ENCODE measurements at places on chromosomes 11 and 22.

- peak; percentile 24 for DNase-seq
Measured at GRCh38 chr11:47007579-47007978, 71.0 kb downstream of the CSTPP1 start.

- no peak for DNase-seq
Measured at GRCh38 chr11:118281284-118281683, 17.2 kb upstream of the MPZL2 start.

DNA sequence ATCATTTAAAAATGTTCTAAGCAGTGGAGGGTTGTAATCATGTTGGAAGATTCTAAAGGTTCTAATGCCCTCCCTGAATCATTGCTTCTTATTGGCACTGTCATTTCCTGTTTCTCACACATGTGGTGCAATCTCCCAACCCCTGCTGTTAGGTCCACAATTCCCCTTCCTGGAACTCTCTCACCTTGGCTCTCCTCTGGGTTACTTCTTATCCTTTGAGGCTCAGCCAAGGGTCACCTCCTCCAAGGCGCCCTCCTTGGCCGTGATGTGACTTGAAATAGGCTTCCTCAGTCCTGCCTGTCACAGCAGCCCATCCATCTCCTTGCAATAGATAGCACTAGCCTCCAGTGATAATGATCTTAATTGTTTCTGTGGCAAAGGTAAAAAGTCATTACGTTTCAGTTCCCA is 149.8 kb downstream of the TTC17 start:
- DNase-seq: no peak

DNA sequence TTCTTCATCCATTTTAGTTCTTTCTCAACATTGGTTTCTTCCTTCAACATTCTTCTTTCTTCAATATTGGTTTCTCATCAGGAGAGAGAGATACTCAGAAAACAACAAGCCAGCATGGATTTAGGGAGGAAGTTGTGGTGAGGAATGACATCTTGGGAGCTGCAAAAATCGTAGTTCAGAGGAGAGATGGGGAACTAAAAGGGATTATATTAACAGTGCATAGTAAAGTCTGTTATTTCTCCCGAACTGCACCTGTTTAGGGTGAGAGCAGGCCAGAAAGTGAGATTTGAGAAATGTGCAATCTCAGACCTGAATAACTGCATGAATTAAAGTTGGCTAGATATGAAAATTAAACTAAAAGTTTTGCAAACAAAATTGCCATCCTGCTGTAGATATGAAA is 94.5 kb downstream of the CASP12 start:
- no peak for DNase-seq

- DNase-seq: no peak
Measured at GRCh38 chr11:115787302-115787701, 283.1 kb upstream of the CADM1 start.

DNA sequence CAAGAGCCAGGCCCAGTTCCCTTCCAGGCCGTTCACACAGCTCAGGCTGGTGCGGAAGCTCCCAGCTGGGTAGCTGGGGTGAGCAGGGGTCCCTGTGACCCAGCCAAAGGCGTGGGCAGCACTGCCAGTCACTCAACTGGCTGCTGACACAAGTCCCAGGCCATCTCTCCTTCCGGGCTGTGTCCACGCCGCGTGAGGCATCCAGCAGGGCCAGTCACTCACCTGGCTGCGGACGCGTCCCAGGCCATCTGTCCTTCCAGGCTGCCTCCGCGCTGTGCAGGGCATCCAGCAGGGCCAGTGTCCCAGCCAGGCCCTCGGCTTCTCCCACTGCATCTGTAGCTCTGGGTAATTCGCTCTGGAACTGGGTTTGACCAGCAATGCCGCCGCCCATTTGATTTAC is 184.2 kb downstream of the BRD1 start:
- DNase-seq: no peak

DNA sequence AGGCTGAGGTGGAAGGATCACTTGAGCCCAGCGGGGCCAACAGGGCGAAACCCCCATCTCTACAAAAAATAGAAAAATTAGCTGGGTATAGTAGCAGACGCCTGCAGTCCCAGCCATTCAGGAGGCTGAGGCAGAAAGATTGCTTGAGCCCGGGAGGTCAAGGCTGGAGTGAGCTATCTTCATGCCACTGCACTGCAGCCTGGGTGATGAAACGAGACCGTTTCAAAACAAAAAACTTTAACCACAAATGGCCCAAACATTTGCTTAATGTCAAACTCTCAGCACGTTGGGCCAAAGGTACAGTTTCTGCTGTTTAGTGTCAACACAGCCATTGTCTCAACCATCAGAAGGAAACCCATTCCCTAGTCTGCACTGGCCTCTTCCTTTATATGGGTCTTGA is 69.2 kb upstream of the TTC12 start:
- DNase-seq: no peak

GRCh38 chr11:3877364-3878257 is 22.1 kb downstream of the STIM1 start:
- DNase-seq: no peak

DNA sequence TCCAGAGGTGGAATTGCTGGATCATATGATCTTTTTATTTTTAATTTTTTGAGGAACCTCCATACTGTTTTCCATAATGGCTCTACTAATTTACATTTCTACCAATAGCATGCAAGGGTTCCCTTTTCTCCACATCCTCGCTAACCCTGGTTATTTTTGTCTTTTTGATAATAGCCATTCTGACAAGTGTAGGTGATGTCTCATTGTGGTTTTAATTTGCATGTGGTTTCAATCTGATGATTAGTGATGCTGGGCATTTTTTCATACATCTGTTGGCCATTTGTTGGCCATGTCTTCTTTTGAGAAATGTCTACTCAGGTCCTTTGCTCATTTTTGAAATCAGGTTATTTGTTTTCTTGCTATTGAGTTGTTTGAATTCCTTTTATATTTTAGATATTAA is 15.4 kb upstream of the OR4D5 start:
- DNase-seq: no peak

- no peak for DNase-seq
Measured at GRCh38 chr11:82883853-82884252, 16.4 kb downstream of the PRCP start.

DNA sequence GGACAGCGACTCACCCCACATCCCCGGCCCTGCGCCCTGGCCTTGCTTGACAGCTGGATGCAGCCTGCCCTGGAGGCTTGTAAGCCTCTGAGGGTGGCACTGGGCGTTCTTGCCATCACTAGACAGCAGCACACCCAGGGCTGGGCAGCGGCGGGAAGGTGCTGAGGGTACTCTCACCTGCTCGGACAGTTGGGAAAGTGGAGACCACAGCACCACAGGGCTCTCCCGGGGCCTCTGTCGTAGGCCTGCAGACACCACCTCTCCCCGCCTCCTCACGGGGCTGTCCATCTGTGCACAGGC is 18.8 kb upstream of the BRSK2 start:
- DNase-seq: no peak

DNA sequence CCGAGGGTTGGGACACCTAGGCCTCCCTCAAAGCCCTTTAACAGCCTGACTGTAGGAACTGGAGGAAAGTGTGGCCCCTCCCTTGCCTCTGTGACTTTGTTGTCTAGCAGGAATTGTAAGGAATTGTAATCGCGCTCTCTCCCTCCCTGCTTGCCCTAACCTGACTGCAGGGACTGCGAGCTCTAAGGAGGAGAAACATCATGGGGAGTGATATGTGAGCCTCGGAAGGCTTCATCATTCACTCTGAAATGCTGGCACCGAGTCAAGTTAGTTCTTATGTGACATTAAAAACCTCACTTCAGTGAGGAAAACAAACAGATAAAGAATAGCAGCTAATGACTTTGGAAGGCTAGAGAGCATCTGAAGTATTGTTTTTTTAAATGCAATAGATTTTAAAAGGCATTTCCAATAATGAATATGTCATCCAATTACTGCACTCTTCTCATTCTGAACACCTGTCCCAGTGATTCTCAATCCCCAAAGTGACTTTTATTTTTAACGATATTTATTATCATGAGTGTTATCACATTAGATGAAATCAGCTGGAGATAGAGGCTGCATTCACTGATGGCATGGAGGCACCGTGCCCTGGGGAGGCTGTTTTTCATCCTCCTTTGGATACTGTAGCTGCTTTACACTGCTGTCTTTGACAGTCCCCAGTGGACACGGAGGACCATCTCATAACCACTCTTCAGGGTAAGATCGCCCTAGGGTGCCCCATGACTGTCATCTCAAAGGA is 58.5 kb upstream of the NTM start:
- DNase-seq: no peak

GRCh38 chr22:41564563-41564962 is 3.8 kb downstream of the CSDC2 start:
- no peak for DNase-seq

- DNase-seq: no peak
Measured at GRCh38 chr11:32012049-32012448, 78.8 kb upstream of the RCN1 start.

DNA sequence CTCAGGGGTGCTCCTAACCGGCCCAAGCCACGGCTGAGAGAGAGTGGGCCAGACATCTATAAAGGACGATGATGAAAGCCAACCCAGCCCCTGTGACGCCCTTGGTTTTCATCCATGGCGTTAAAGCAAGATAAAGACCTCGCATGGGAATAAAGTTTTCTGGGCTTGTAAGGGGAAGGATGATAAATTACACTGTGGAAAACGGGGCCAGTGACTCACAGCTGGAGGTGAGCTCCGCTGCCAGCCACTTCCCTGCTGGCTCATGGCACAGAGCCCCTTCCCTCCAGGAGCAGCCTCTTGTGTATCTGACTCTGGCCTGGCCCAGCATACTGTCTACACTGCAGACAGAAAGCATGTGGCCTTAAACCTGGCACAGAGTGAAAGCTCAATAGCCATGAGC is 503.2 kb upstream of the B3GAT1 start:
- DNase-seq: no peak

DNA sequence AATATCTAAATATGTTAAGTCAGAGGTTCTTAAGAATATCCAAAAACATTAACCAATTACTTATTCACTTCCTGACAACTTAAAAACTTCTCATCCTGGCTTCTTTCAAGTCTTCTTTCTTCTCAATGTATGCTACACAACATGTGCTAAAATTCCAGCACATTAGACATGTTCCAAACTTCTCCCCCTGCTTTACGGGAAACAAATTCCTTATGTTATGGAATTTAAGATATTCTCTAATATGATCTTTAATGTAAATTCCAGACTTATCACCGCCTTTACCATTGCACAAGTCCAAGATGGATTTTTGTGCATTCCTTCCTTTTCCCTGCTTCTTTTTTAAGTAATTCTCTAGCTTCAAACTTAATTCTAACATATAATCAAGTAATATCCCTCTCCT is 964.5 kb upstream of the CHORDC1 start:
- no peak for DNase-seq

- no peak for DNase-seq
Measured at GRCh38 chr11:81869351-81870065, 864.2 kb downstream of the FAM181B start.

GRCh38 chr22:37199760-37200108 is 11.7 kb upstream of the C1QTNF6 start:
- no peak for DNase-seq

- no peak for DNase-seq
Measured at GRCh38 chr11:128521682-128522054, 65.7 kb downstream of the ETS1 start.

DNA sequence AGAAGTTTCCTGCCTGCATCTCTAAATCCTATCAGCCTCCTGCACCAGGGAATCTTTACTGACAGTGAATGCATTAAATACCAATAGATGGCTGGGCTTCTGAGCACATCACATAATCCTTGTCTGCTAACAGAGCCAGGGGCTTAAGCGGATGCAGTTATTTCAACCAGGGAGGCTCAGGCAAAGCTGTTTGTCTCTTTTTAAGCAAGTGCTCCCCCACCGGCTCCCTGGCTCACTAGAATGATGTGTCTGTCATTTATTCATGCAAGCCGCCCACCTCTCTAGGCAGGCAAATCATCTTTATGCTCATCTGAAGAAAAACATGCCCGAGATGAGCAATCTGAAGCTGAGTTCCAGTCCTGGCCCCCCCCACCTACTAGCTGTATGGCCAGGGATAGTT is 182.3 kb downstream of the TENM4 start:
- no peak for DNase-seq

- no peak for DNase-seq
Measured at GRCh38 chr22:37000676-37001534, 18.3 kb downstream of the TST start.

- DNase-seq: no peak
Measured at GRCh38 chr11:115550291-115551059, 46.3 kb upstream of the CADM1 start.

DNA sequence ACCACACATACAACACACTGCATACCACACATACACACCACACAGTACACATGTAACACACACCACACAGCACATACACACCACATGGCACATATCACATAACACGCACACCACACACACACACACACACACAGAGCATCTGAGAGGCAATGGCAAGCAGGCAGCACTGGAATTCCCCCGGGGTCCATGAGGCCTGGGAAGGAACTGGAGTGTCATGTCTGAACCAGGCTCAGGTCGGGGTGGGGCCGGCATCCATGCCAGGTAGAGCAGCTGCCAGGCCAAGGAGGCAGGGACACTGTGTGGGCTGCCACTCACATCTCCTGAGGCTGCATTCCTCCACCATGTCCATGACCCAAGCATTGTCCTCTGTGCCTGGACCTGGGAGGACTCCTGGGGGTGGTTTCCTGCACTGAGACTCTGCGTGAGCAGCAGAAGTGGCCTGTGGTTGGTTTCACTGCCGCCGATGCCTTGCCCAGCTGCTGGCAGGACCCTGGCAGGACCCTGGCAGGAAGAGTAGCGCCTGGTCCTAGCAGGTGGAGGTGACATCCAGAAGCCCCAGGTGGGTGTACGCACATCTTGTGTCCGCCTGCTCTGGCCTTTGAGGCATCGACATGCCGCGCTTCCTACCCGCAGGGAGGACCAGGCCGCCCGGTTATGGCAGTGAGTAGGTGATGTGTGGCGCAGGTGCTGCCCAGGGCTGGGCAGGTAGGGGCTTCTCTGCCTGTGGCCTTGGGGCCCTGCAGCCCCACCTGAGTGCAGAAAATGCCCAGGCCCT is 1280.4 kb downstream of the TBC1D22A start:
- DNase-seq: no peak

- DNase-seq: no peak
Measured at GRCh38 chr11:60952742-60953170, 780 bp upstream of the SLC15A3 start.

GRCh38 chr22:35754761-35755160 is 37.1 kb downstream of the APOL5 start:
- no peak for DNase-seq

DNA sequence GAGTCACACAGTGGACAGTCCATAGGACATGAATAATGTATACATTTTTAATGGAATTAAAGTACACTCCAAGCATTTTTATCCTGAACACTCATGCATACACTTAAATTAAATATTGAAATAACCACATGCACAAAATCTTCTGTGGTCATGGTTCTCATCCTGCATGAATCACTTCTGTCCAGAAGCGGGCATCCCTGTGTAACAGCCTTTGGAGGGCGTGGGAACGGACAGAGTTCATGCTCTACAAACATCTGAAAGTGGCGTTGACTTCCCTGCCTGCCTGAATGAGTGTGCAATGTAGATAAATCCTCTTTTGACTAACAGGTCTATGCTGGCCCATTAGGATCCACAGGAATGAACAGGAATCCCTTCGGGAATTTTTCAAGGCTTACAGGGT is 780.2 kb downstream of the BRD1 start:
- no peak for DNase-seq

Measured in fibroblast of the conjunctiva (primary cell).